Aorta (tissue), 5 donors: ENCODE measurements at places on chromosomes 11 and 22. TPM values are rescaled to one million over a fixed set of nuclear protein-coding genes. Genes with fewer than 3 reads are reported as not detected.

DNA sequence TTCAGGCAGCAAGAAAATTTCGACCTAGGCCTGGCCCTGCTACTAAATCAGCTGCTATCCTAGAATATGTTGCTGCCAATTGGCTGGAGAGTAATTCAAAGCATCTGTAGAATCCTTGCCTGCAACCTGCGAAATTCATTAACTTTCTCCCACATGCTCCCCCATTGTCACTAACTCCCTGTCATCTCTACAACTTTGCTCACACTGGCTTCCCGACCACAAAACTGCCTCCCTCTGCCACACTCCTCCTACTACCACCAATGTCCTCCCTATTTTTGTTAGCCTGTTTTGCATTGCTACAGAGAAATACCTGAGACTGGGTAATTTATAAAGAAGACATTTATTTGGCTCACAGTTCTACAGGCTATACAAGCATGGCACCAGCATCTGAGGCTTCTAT, 570.6 kb downstream of the INSC start:
- no peak for DNase-seq
- no peak overlapping the region for H3K27ac ChIP-seq
- no peak overlapping the region for H3K4me3 ChIP-seq

GRCh38 chr22:50304528-50305392, 2.7 kb downstream of the PLXNB2 start:
- no peaks in the 10 kb centered on the region for H3K27me3 ChIP-seq
- peak; percentile 87 for DNase-seq
- peak overlapping the region; percentile 86 for H3K27ac ChIP-seq

- H3K27me3 ChIP-seq: no peaks in the 10 kb centered on the region
- no peaks in the 10 kb centered on the region for H3K36me3 ChIP-seq
- no peak overlapping the region for H3K4me3 ChIP-seq
- no peak for DNase-seq
- no peak overlapping the region for H3K27ac ChIP-seq
Observed at GRCh38 chr11:130526846-130527245, 78.4 kb downstream of the ADAMTS15 start.

DNA sequence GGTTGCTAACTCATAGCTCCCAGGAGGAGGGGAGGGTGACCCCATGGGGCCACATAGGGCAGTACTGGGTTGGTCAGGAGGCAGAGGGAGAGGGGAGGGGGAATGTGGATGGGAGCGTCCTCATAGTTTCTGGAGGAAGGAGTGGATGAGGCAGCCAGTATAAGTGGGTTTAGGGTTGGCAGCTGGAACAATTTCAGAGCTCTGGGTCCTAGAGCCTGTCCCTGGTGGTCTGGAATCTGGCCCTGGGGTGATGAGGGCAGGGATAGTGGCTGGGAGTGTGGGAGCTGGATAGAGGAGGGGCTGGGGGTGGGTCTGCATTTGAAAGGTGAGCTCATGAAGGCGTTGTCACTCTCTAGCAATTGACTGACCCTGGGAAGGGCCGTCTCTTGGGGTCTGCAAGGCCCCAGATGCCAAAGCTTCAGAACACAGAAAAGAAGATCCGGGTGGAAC, 5.3 kb upstream of the MRGPRG start:
- no peak overlapping the region for H3K27ac ChIP-seq
- no peak for DNase-seq
- H3K4me1 ChIP-seq: no peaks in the 10 kb centered on the region
- H3K4me3 ChIP-seq: no peak overlapping the region
- no peaks in the 10 kb centered on the region for H3K27me3 ChIP-seq
- H3K36me3 ChIP-seq: no peaks in the 10 kb centered on the region

GRCh38 chr11:17489751-17490150, 13.1 kb upstream of the ABCC8 start:
- H3K27me3 ChIP-seq: no peaks in the 10 kb centered on the region
- H3K4me3 ChIP-seq: no peak overlapping the region
- DNase-seq: no peak
- no peaks in the 10 kb centered on the region for H3K4me1 ChIP-seq
- no peak overlapping the region for H3K27ac ChIP-seq
- H3K36me3 ChIP-seq: no peaks in the 10 kb centered on the region

GRCh38 chr22:30880181-30880601, 88.4 kb downstream of the MORC2 start:
- H3K4me3 ChIP-seq: no peak overlapping the region
- no peaks in the 10 kb centered on the region for H3K36me3 ChIP-seq
- no peaks in the 10 kb centered on the region for H3K27me3 ChIP-seq
- peak; percentile 71 for DNase-seq
- no peaks in the 10 kb centered on the region for H3K4me1 ChIP-seq

DNA sequence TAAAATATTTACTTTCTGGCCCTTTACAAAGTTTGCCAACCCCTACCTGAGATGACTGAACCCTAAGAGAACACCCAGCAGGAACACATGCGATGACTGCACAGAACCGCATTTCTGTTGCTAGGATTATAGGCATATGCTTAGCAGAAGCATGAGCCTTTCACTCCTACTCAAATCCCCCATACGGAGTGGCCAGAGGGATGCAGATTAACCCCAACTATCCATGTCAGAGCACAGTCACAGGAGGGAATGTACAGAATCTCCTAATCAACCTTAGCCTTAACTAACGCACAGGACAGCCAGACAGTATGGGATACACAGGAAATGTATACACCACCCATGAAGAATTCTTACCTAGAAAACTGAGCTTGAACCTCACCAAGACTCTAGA, 6.2 kb downstream of the HPS4 start:
- no peak overlapping the region for H3K27ac ChIP-seq
- H3K27me3 ChIP-seq: no peaks in the 10 kb centered on the region
- DNase-seq: no peak
- peaks cover 3% of the 10 kb centered on the region for H3K4me1 ChIP-seq
- H3K36me3 ChIP-seq: no peaks in the 10 kb centered on the region

GRCh38 chr22:40759294-40759840, 59.8 kb downstream of the SLC25A17 start:
- H3K36me3 ChIP-seq: no peaks in the 10 kb centered on the region
- H3K27me3 ChIP-seq: no peaks in the 10 kb centered on the region
- DNase-seq: no peak
- no peak overlapping the region for H3K27ac ChIP-seq

- H3K4me3 ChIP-seq: no peak overlapping the region
- H3K27ac ChIP-seq: no peak overlapping the region
- H3K4me1 ChIP-seq: no peaks in the 10 kb centered on the region
- no peak for DNase-seq
Observed at GRCh38 chr22:32538521-32538920, 63.9 kb downstream of the FBXO7 start.

DNA sequence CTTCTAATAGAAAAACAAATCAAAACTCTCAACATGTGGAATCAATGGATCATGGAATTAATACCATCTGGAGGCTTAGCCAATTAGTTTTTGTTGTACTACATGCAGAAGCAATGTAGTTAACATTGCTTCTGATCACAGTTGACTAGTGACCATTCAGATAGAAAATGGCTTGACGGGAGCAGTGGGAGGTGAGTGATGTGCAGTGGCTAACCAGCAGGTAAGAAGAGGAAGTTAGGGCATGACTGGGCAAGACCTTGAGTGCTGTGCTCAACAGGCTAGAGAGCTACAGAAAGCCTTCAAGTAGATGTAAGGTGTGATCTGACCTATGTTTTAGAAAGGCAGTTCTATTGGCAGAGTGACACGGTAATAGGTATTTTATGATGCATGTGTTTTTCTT, 60.7 kb upstream of the ALKBH3 start:
- H3K27me3 ChIP-seq: no peaks in the 10 kb centered on the region
- no peaks in the 10 kb centered on the region for H3K4me1 ChIP-seq
- H3K36me3 ChIP-seq: no peaks in the 10 kb centered on the region
- no peak for DNase-seq

- no peak overlapping the region for H3K27ac ChIP-seq
- no peaks in the 10 kb centered on the region for H3K27me3 ChIP-seq
- H3K4me3 ChIP-seq: no peak overlapping the region
- no peaks in the 10 kb centered on the region for H3K36me3 ChIP-seq
Observed at GRCh38 chr11:25377466-25377865, 880.6 kb downstream of the LUZP2 start.

DNA sequence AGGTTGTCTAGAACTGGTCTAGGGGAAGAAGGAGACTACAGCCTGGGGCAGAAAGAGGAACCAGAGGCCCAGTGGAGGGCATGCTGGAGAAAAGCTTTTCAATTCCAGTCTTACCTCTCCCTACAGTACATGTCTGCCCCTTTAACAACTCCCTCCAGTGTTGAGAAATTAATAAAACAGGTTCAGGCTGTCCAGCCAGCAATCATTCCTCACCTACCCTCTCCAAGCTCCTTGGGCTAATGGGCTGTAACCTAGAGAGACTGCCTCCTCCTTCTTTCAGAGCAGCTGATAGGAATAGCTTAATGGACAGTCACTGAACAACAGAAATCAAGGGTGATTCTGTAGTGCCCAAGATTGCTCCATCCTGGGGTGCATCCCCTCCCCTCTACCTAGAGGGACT, 8.8 kb downstream of the SLC35F2 start:
- no peak overlapping the region for H3K4me3 ChIP-seq
- no peaks in the 10 kb centered on the region for H3K36me3 ChIP-seq
- H3K27ac ChIP-seq: no peak overlapping the region
- H3K27me3 ChIP-seq: no peaks in the 10 kb centered on the region
- no peaks in the 10 kb centered on the region for H3K4me1 ChIP-seq

- no peak overlapping the region for H3K4me3 ChIP-seq
- H3K36me3 ChIP-seq: peaks cover 7% of the 10 kb centered on the region
- no peaks in the 10 kb centered on the region for H3K27me3 ChIP-seq
- H3K4me1 ChIP-seq: no peaks in the 10 kb centered on the region
- no peak overlapping the region for H3K27ac ChIP-seq
Observed at GRCh38 chr11:997907-998306, 38.6 kb downstream of the MUC6 start.

DNA sequence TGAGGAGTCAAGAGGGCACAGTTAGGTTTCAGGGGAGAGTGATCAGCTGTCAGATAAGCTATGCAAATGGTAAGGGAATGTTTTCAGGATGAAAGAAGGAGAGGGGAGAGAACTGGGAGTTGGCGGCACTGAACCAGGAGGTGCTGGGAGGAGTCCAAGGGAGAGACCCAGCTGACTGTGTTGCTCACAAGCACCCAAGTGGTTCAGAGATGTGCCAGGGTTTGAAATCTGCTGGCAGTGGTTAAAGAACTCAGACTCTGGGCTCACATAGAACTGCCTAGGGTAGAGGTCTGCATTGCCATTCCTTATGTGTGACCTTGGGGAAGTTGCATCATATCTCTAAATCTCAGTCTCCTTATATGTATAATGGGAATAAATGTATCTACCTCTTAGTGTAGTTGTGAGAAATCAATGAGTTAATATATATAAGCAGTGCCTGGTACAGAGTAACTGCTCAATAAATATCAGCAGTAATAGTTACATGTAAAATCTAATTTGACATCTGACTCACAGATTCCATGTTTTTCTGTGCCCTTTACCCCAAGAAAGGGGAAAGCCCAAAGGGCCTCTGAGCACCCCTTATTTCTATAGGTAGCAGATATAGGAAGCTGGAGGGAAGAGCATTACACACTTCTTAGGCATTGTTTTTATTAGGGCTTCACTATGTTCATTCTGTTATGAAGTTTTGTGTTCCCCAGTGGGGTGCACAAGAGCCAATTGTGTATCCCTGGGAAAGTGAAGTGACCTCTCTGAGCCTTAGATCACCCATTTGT, 66.9 kb upstream of the SESN3 start:
- H3K27me3 ChIP-seq: no peaks in the 10 kb centered on the region
- no peak overlapping the region for H3K4me3 ChIP-seq
- no peaks in the 10 kb centered on the region for H3K4me1 ChIP-seq
- DNase-seq: no peak

- no peak overlapping the region for H3K27ac ChIP-seq
- no peak overlapping the region for H3K4me3 ChIP-seq
- no peaks in the 10 kb centered on the region for H3K27me3 ChIP-seq
Observed at GRCh38 chr11:119504371-119504770, 81.4 kb upstream of the THY1 start.

- H3K27ac ChIP-seq: no peak overlapping the region
- no peaks in the 10 kb centered on the region for H3K4me1 ChIP-seq
- no peaks in the 10 kb centered on the region for H3K27me3 ChIP-seq
- no peak overlapping the region for H3K4me3 ChIP-seq
- no peak for DNase-seq
- H3K36me3 ChIP-seq: no peaks in the 10 kb centered on the region
Observed at GRCh38 chr11:13061294-13061990, 52.3 kb downstream of the RASSF10 start.

DNA sequence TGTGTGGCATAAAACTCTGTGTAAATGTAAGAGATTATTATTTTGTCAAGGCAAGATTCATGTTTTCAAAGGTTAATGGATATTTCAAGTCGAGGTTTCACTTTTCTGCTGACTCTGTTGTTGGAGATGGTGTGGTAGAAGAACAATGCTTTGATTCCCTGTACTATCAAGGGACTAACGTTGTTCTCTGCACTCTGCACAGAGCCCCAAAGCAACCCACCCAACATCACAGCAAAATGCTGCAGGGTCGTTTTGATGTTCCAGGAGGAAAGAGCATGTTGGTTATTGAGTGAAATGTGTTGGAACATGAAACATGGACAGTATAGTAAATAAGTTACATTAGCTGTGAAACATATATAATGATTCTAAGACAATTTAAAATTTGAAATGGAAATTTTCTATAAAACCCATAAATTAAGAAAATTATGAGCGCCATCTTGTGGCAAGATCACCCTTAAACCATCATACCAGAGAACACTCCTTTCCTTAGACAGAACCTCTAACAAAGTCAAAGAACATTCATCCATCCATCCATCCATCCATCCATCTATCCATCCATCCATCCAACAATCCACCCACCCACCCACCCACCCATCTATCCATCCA, 164.4 kb upstream of the ZBED5 start:
- no peaks in the 10 kb centered on the region for H3K27me3 ChIP-seq
- no peak for DNase-seq
- no peaks in the 10 kb centered on the region for H3K4me1 ChIP-seq
- H3K36me3 ChIP-seq: no peaks in the 10 kb centered on the region

DNA sequence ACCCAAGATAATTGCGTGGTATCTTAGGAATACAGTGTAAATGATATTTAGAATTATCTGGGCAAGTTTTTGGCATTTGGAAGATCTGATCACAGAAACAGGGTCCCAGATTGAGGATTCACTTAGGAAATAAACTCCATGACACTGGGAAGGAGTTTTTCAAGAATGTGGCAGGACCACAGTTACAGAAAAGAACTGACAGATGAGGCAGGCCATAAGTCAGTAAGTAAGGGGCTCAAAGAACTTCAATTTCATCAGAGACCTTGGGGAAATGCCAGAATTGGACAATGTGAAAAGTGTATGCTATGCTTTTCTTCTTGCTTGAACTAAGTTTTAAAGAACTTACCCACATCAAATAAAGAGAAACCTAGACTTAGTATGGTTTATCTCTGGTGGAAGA, 49.3 kb downstream of the RBMXL2 start:
- no peaks in the 10 kb centered on the region for H3K36me3 ChIP-seq
- H3K27ac ChIP-seq: no peak overlapping the region
- H3K4me1 ChIP-seq: no peaks in the 10 kb centered on the region
- H3K27me3 ChIP-seq: no peaks in the 10 kb centered on the region

GRCh38 chr22:38957046-38957770, at the start of gene APOBEC3A:
TSS of gene APOBEC3A (plus strand) at chr22:38957609. CDS start at chr22:38957692, 83 bp downstream.
- no peaks in the 10 kb centered on the region for H3K27me3 ChIP-seq
- H3K27ac ChIP-seq: no peak within 1 kb of the TSS
- no peak within 1 kb of the TSS for H3K4me3 ChIP-seq

SCARF2 gene
- 34.3 TPM for total RNA-seq

IL18BP gene
- 13.0 TPM for total RNA-seq

RAG2 gene
- total RNA-seq: not detected

MOGAT2 gene
- total RNA-seq: not detected

VSIG10L2 gene
- not detected for total RNA-seq

IGLL1 gene
- total RNA-seq: not detected

ATM gene
- total RNA-seq: 123 TPM

MUC6 gene
- not detected for total RNA-seq

SYT9 gene
- 0.18 TPM for total RNA-seq

PHLDA2 gene
- 7.1 TPM for total RNA-seq

CNGA4 gene
- total RNA-seq: not detected

MUC15 gene
- not detected for total RNA-seq

SYNGR1 gene
- 26.7 TPM for total RNA-seq

ASCL2 gene
- total RNA-seq: 1.4 TPM

DGCR6L gene
- total RNA-seq: 32.3 TPM

KCNJ1 gene
- total RNA-seq: 0.24 TPM
